ENCODE measurements at places on chromosomes 12 and 14. TPM values are rescaled to one million over a fixed set of nuclear protein-coding genes. Genes with fewer than 3 reads are reported as not detected.

SLC5A8 gene
- not detected for total RNA-seq

KRT1 gene
- total RNA-seq, result not detected

VASH1 gene
- 6.3 TPM for total RNA-seq

PLCZ1 gene
- not detected for total RNA-seq

MLH3 gene
- 42.3 TPM for total RNA-seq

COQ6 gene
- 22.1 TPM for total RNA-seq

SLC38A4 gene
- 1.2 TPM for total RNA-seq

CPNE6 gene
- not detected for total RNA-seq

CCDC197 gene
- total RNA-seq, result not detected

CHD8 gene
- 57.4 TPM for total RNA-seq

ZNF219 gene
- total RNA-seq, result 1.5 TPM

KRT72 gene
- total RNA-seq, result not detected

PIANP gene
- 0.33 TPM for total RNA-seq

GNB3 gene
- total RNA-seq, result 1.7 TPM

RNU4-1 gene
- total RNA-seq, result under 0.01 TPM

MIA2 gene
- 11.9 TPM for total RNA-seq

MTHFD1 gene
- 46.5 TPM for total RNA-seq

BATF gene
- total RNA-seq, result not detected

PTGDR gene
- not detected for total RNA-seq

SLC25A29 gene
- total RNA-seq, result 16.1 TPM

BHLHE41 gene
- total RNA-seq, result 3.1 TPM

NDRG2 gene
- 0.17 TPM for total RNA-seq

POC1B gene
- total RNA-seq, result 13.4 TPM

NPFF gene
- total RNA-seq, result not detected

All from smooth muscle cell of trachea (primary cell).